ENCODE measurements at places on chromosomes 4 and X.

DNA sequence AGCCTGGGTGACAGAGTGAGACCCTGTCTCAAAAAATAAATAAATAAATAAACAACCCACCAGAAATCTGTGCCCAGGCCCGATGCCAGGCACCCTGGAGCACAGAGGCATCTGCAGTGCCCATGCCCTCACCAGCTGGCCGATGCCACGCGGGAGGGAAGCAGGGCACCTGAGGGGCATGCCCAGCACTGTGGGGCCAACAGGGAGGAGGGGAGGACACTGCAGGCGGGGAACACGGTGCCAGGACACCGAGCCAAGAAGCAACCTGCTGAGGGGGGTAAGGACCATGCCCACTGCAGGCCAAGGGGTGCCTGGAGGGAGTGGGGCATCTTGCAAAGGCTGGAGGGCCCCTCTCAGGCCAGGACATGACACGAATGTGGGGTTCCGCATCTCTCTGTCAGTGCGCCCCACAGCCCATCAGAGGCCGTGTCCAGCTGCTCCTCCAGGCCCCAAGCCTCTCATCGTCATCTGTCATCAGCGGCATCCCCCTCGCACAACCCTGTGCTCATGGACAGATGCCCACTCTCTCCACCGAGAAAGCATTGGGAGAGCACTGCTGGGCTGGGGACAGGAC is 13.3 kb upstream of the DUSP9 start:
- no peak for DNase-seq

DNA sequence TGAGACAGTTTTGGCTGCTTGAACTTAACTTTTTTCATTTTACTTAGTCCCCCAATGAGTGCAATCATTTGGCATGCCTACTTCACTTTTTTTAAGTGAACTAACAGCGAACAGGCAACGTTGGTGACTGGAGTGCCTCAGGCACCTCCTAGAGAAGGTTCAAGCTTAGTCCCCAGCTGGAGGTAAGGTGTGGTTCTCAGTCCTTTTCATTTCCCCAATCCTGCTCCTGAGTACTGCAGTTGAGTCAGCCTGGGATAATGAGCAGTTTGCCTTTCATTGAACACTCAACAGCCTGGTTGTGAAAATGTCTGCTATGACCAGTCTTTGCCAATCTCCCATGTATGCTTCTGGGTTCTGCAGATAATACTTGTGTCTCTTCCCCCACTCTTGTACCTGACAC is 109.5 kb downstream of the CDKL5 start:
- no peak for DNase-seq

DNA sequence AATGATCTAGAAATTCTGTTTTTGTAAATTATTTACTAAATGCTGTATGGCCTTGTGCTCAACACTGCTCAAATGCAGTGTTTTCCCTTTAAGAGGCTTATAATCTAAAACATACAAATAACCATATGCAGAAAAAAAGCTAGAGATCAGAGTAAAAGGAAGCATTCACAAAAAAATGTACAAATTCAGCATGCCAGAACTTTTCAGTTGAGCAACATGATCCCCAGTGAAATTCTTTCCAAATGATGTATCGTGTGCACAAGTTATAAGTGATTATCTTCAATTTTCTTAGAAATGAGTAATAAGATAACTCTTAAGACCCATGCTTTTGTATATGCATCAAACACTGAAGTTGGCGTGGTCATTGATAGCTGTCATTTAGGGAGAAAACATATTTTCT is 5.0 kb downstream of the GPC3 start:
- DNase-seq = no peak

GRCh38 chrX:129697204-129697829 is 41.5 kb upstream of the XPNPEP2 start:
- no peak for DNase-seq

GRCh38 chr4:32425243-32425642 is 1705.1 kb downstream of the PCDH7 start:
- DNase-seq = no peak

- DNase-seq = no peak
Measured at GRCh38 chrX:13064599-13065143, 20.3 kb upstream of the FAM9C start.

DNA sequence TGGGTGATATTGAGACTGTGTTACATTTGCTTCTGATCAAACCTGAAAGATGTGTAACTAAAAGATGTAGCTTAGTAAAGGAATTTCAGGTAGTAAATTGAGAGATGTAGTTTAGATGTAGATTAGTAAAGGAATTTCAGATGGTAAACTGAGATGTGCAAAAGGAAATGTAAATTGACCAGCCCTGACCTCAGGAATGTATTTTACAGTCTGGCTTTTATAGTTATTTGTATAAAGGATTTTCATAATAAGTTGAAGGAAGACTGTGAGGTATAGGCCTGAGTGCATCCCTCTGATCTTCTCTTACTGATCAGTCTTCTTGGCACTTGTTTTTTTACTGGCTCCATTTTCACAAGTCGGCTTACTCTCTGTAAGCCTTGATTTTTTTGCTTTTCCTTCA is 3.2 kb downstream of the KLHL2 start:
- no peak for DNase-seq

GRCh38 chr4:127985989-127986388 is 20.8 kb downstream of the ABHD18 start:
- DNase-seq = no peak

- DNase-seq = no peak
Measured at GRCh38 chr4:184993247-184993646, 25.0 kb upstream of the HELT start.

DNA sequence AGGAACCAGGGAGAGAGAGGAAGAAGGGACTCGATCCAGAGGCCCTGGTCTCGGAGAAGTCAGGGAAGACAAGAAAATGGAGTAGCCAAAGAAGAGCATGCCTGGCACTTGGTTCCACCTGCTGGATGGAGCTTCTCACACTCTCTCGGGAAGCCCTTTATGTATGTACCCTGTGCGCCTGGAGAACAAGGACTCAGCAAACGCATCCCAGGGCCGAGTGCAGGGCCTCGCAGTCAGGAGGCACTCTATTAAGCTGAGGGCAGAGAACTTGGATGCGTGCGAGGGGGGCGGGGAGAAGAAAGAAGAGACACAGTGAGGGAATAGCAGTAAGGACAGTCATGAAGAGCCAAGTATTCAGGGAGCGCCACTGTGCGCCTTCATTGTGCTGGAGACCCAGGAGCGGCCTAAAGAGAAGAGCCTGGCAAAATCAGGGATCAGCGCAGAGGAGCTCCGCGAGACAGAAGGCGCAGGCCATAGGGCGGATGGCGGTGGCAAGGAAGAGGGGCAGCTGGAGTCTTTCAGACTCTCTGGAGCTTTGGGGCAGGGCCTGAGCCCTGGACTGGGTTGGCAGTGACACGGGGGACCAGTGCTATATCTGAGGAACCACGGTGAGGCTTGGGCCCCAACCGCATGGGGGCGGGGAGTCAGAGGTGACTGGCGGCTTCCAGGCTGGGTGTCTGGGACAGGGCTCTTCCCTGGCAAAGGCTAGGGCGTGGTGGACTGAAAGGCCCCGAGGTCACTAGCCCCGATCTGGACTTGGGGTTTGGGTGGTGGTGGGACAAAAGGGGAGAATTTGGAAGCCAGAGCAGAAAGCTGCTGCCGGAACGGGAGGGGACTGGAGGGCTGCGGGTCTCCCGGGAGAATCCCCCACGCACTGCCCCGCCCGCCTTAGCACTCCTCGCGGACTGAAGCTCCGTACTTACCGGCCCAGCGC is 1.9 kb upstream of the SEPTIN6 start:
- no peak for DNase-seq

DNA sequence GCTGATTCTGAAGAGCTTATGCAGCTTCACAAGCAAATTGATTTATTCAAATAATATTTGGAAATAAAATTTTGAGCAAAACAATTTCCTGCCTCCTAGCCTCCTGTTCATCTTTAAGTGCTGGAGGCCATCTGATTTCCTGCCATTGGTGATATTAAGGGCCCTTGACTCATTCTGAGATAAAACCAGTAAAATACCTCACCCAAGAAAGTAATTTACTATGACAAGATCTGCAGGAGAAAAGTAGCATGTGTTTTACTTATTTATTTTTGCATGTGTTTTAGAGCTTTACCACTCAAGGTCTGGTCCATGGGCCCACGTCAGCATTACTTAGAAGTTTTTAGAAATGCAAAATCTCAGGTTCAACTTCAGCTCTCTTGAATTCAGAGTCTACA is 67.7 kb downstream of the DCLK2 start:
- no peak for DNase-seq

GRCh38 chr4:162101337-162101736 is 62.5 kb downstream of the FSTL5 start:
- no peak for DNase-seq

DNA sequence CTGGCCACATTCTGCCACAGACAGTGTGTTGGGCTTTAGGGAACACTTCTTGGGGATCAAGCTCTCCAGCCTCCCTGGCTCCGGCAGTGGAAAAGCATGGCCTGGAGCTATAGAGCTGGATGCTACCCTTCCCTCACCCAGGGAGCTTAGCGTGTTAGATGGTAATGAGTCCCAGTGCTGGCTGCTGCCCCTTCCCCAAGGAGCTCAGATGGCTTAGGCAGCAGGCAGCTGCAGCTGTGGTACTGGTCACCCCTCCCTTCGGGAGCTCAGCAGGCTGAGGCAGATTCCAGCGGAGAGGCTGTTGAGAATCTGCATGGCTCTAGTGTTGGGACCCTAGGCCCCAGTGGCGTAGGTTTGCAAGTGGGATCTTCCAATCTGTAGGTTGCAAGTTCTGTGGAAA is 19.5 kb downstream of the TMEM144 start:
- no peak for DNase-seq

- no peak for DNase-seq
Measured at GRCh38 chr4:55458164-55458563, 62.4 kb downstream of the TMEM165 start.

- DNase-seq = no peak
Measured at GRCh38 chr4:72119946-72120345, 88.1 kb downstream of the NPFFR2 start.

GRCh38 chrX:37677765-37678164 is 7.8 kb upstream of the XK start:
- no peak for DNase-seq

DNA sequence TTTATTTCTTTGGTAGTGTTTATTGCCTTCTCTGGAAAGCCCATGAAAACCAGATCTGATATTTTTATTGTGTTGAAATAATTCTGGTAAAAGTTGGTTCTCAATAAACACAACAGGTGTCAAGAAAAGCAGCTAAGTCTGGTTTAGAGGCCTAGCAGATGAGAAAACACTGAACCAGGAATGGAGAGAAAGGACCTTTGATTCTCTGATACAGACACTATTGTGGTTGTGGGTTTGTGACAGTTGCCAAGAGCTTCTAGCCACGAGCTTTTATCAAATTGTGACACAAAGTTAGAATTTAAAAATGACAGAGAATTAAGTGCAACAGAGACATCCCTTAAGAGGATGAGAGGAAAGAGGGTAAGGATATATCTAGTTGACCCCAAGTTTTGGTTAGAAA is 42.6 kb downstream of the DDIT4L start:
- DNase-seq = no peak

- no peak for DNase-seq
Measured at GRCh38 chr4:12965334-12965733, 518.8 kb downstream of the RAB28 start.

DNA sequence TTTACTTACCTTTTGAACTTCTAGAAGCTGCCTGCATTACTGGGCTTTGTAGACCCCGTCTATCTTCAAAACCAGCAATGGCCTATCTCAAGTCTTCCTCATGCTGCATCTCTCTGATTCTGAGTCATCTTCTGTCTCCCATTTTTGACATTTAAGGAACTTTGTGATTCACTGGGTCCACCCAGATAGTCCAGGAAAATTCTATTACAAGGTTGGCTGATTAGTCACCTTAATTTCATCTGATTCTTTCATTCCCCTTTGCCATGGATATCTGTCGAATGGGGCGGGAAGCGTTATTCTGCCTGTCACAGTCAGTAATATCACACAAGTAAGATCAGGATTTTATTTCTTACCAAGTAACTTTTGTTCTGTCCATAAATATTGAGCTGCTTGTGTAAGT is 618.0 kb downstream of the CCSER1 start:
- no peak for DNase-seq

- no peak for DNase-seq
Measured at GRCh38 chrX:68833855-68834331, 5.1 kb downstream of the EFNB1 start.

- no peak for DNase-seq
Measured at GRCh38 chr4:111813555-111814140, 331.6 kb upstream of the FAM241A start.

GRCh38 chr4:68074397-68074796 is 55.3 kb downstream of the TMPRSS11F start:
- no peak for DNase-seq

DNA sequence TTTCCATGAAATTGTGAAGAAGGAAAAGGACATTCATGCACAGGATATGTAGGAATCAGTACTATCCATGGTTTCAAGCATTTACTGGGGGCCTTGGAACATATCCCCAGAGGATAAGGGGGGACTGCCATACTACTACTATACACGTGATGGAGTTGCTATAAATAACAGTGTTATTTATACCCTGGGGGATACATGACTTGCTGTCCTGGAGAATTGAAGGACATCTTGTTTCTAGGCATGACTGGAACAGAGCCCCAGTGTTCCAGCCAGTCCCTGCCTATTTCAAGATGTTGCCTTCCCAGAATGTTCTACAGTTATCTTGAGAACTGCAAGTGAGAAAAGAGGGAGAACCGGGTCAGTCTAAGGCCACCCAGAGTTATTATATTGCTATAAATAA is 39.6 kb upstream of the ZNF81 start:
- no peak for DNase-seq

Measured in activated CD4-positive, alpha-beta T cell treated with anti-CD3 and anti-CD28 coated beads for 4 hours (primary cell).